ENCODE measurements at places on chromosomes 7 and 10. TPM values are rescaled to one million over a fixed set of nuclear protein-coding genes. Genes with fewer than 3 reads are reported as not detected.

GRCh38 chr7:90723866-90724265 is 127.7 kb downstream of the CDK14 start:
- no peak overlapping the region for H3K4me3 ChIP-seq
- peak; percentile 48 for DNase-seq
- H3K4me1 ChIP-seq: peaks cover 73% of the 10 kb centered on the region
- no peaks in the 10 kb centered on the region for H3K27me3 ChIP-seq
- peak overlapping the region; percentile 7 for H3K27ac ChIP-seq

The FAM170B gene
- total RNA-seq: not detected

GRCh38 chr10:78808736-78809367 is 259.9 kb upstream of the ZMIZ1 start:
- no peaks in the 10 kb centered on the region for H3K36me3 ChIP-seq
- H3K27ac ChIP-seq: no peak overlapping the region
- no peak for DNase-seq

DNA sequence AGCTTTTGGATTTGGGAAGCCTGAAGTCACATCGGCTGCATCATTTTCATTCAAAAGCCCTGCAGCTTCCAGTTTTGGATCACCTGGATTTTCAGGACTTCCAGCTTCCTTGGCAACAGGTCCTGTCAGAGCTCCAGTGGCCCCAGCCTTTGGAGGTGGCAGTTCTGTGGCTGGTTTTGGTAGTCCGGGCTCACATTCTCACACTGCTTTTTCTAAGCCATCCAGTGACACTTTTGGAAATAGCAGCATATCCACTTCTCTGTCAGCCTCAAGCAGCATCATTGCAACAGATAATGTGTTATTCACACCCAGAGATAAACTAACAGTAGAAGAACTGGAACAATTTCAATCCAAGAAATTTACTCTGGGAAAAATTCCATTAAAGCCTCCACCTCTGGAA is 18.5 kb downstream of the NUP42 start:
- no peaks in the 10 kb centered on the region for H3K27me3 ChIP-seq
- H3K27ac ChIP-seq: no peak overlapping the region
- H3K36me3 ChIP-seq: peaks cover 45% of the 10 kb centered on the region
- no peak overlapping the region for H3K4me3 ChIP-seq
- no peaks in the 10 kb centered on the region for H3K4me1 ChIP-seq
- DNase-seq: no peak

The ANKRD30A gene
- not detected for total RNA-seq

DNA sequence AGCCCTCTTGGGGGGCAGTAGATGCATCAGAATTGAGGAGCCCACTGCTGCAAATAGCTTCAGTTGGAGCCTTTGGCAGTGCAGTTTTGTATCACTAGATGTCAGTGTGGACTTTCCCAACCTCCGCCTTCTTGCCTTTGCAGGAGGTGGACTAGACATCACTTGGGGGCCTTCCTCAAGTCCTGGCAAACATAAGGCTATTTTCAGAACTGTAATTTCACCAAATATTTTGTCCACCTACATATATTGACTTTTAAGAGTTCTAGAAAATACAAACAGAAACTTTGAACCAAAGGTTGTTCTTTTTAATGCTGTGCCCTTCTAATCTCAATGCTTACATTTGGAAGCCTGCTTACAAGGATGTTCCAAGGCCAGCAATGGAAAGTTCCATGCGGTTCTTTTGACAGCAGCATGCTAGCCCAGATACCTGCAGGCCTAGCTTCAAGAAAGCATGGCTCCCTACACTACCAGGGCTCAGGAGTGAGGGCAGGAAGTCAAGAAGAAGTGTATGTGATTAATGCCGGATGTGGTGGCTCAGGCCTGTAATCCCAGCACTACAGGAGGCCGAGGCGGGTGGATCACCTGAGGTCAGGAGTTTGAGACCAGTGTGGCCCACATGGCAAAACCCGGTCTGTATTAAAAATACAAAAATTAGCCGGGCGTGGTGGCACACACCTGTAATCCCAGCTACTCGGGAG is 8.0 kb upstream of the ZNRF2 start:
- no peak overlapping the region for H3K4me3 ChIP-seq
- peak; percentile 66 for DNase-seq
- no peak overlapping the region for H3K27ac ChIP-seq
- H3K27me3 ChIP-seq: no peaks in the 10 kb centered on the region
- no peaks in the 10 kb centered on the region for H3K36me3 ChIP-seq
- peaks cover 9% of the 10 kb centered on the region for H3K4me1 ChIP-seq
